ENCODE measurements at places on chromosomes 4 and X.

GRCh38 chrX:111728096-111728495 lies 47.1 kb downstream of the ALG13 start:
- DNase-seq = no peak

GRCh38 chr4:79848329-79848728 lies 224.7 kb downstream of the ANTXR2 start:
- DNase-seq = no peak

DNA sequence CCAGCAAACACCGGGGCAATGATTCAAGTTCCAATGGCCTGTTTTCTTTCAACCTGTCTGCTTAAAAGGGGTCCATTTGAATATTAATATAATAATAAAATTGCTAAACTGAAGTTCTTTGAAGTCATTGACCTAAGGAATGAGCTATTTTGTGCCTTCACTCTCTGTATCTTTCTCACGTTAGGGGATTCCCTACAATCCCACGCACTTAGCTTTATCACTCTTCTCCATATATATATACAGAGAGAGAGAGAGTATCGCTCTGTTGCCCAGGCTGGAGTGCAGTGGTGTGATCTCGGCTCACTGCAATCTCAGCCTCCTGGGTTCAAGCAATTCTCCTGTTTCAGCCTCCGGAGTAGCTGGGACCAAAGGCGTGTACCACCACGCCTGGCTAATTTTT lies 83.9 kb upstream of the NWD2 start:
- peak; percentile 10 for DNase-seq

- no peak for DNase-seq
These were observed 31.4 kb upstream of the REST start for GRCh38 chr4:56876264-56876663.

- DNase-seq = no peak
These were observed 25.5 kb upstream of the USO1 start for GRCh38 chr4:75698963-75699228.

DNA sequence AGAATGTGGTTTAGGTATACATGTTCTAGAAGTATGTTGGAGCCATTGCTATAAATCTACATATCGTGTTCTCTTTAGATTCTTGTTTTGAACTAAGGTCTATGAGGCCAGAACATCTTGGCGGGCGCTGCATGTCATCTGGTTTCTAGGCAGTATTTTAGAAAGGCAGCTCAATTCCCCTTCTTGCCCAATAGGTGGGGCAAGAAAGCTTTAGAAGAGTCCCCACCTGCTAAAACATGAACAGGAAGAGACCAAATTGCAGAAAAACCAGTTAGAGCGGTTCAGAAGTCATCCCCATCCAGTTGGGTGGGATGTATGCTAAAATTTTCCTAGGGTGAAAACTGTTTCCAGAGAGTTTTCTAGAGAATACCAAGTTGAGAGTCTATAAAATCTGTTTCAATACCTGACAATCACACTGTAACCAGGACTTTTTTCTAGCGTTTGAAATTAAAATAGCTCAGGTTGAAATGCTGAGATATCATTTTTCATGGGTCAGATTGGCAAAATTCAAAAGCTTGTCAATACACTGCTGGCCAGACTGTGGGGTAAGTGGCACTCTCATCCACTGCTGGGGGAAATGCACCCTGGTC lies 17.5 kb upstream of the SH3KBP1 start:
- DNase-seq = no peak

GRCh38 chr4:2484993-2485392 lies 16.1 kb downstream of the RNF4 start:
- DNase-seq = peak; percentile 80

DNA sequence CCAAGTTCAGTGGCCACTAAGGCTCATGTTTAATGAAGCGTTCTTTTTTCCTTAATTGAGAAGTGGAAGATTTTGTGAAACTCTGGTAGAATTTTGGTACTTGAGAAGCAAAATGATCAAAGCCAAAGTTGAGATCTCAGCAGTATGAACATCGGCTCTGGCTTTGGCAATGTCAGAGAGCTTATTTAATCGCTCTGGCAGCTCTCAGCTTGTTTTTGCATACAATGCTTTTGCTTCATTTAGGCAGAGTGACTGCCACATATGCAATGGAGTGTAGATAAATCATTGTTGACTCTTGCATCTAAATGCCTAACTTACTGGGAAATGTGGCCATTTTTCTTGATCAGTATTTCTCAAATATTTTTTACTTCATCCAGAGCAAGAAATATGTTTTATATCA lies 135.7 kb downstream of the AASDH start:
- no peak for DNase-seq

DNA sequence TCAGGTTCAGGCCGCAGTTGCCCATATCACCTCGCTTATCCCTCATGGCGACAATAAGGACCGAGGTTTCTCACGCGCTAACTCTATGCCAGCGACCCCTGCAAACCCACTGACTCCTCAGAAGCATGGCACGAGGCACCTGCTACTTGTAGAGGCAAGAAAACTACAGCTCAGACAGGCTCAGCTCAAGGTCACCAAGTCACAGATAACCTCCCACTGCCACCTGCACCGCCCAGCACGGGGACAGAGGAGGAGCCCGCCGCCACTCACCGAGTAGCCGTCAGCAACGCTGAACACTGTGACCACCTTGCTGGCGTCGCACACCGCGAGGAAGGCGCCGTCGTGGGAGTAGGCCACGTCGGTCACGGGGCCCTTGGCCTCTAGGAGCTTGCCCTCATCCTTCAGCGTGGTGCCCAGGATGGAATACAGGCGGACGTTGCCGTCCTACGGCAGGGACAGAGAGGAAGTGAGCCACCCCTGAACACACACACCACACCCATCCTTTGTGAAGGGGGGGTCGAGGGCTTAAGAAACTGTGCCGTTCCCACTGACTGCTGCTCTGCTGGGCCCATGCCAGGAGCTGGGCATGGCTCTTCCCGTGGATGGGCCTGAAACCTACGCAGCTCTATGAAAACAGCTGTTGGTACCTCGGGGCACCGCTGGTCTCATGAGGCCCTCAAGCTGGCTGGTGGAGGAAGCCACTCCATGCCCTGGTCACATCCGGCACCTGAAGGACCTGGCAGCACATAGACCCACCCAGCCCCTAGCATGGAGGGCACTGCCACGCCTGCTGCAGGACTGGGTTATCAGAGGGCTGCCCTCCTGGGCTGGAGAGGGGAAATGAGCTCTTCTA lies 38.9 kb downstream of the WDR1 start:
- DNase-seq = no peak

- no peak for DNase-seq
These were observed 8.4 kb upstream of the MSMO1 start for GRCh38 chr4:165319030-165319429.

DNA sequence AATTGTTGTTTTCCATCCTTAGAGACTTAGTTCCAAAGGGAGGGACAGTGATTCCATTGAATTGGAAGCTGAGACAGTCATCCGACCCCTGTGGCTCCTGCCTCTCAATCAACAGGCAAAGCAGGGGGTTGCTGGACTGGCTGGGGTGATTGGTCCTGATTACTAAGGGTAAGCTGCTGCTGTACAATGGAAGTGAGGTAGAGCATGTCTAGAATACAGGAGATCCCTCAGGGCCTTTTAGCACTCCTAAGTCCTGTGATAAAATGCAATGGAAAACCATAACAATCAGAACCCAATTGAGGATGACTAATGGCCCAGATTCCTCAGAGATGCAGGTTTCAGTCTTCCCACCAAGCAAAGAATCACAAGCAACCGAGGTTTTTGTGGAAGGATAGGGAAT lies 127.6 kb downstream of the AASDH start:
- DNase-seq = no peak
